ENCODE measurements at places on chromosomes 16 and 17.

- no peak overlapping the region for H3K27ac ChIP-seq
- no peak overlapping the region for H3K4me3 ChIP-seq
- H3K4me1 ChIP-seq = peaks cover 14% of the 10 kb centered on the region
- peaks cover 13% of the 10 kb centered on the region for H3K36me3 ChIP-seq
- H3K27me3 ChIP-seq = no peaks in the 10 kb centered on the region
Observed at GRCh38 chr16:23132775-23133463, 16.3 kb downstream of the USP31 start.

DNA sequence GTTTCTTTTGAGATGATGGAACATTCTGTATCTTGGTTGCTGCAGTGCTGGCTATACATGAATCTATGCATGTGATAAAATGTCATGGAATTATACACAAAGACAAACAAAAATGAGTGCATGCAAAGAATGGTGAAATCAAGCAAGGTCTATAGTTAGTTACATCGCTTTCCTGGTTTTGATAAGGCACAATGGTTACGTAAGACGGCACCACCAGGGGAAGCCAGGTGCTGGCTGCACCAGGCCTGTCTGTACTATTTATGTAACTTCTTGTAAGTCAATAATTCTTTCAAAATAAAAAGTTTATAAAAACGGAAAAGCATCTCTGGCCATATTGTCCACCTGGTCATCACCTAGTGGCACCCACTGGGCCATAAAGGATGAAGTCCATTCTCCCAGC, 46.5 kb downstream of the ARHGAP27 start:
- H3K27ac ChIP-seq = no peak overlapping the region
- no peaks in the 10 kb centered on the region for H3K27me3 ChIP-seq
- H3K36me3 ChIP-seq = no peaks in the 10 kb centered on the region
- no peak for DNase-seq
- H3K4me1 ChIP-seq = peaks cover 13% of the 10 kb centered on the region

DNA sequence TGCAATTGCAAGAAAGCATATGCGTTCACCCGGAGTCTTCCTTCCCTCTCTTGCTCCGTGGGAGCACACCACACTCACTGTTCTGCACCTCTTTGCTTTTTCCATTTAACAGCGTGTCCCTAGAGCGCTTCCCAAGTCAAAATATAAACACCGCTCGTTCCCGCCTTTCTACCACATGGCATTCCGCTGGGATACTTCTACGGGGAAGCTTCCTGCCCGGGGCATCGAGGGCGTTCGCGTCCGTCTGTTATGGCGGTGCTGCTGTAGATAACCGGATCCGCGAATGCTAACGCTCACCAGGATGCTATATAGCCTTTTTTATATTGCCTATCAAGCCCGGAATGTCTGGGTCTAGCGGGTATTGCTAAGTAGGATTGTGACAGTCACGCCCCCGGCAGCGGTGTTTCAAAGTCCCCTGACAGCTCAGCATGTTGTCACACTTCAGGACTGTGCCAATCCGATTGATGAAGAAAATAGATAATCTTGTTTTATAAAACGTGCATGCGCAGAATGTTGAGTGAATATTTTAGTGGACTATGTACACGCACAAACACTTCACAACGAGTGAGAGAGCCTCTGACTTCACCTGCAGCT, 31.0 kb downstream of the CCDC40 start:
- H3K27ac ChIP-seq = no peak overlapping the region
- no peaks in the 10 kb centered on the region for H3K27me3 ChIP-seq
- peaks cover 7% of the 10 kb centered on the region for H3K4me1 ChIP-seq
- DNase-seq = no peak

DNA sequence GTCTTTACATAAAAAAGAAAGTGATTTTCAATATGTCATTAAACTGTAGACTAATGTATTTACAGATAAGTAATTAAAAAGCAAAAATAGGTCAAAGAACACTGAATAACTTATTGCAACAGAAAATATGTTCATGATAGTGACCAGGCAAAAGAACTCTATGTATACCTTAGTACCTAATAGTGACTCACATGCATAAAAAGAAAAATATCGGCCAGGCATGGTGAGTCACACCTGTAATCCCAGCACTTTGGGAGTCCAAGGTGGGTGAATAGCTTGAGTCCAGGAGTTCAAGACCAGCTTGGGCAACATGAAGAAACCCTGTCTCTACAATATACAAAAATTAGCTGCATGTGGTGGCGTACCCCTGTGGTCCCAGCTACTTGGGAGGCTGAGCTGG, 33.0 kb upstream of the TOM1L1 start:
- H3K4me1 ChIP-seq = no peaks in the 10 kb centered on the region
- no peak for DNase-seq
- H3K4me3 ChIP-seq = no peak overlapping the region

DNA sequence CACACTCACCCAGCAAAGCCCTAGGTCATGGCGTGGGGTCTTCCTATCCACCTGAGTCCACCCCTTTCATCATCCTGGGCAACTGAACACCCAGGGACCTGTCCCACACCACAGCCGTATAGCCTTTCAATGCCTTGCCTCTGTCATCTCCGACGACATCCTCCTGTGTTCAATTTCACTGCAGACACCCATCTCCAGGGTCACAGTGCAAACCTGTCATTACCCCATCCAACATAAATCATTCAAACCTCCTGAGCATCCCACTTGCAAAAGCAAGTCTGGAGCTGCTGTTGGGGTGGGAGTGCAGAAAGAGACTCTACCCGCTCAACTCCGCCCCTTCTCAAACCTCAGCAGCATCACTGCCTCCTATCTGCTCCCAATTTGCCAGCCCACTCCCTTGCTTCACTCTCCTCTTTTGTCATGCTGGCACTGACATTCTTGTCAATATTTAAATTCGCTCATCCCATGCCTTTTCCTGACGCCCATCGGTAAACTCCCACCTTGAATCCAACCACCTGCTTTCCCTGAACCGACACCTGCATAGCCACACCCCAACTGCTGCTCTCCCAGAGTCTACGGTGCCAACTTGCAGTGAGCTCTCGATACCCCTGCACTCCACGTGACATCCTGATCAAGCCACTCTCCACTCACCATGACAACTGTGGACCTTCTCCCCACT, 37.0 kb downstream of the MARF1 start:
- H3K4me1 ChIP-seq = peaks cover 4% of the 10 kb centered on the region
- peak overlapping the region; percentile 39 for H3K27ac ChIP-seq
- no peak overlapping the region for H3K4me3 ChIP-seq

GRCh38 chr17:4426499-4427208, 7.1 kb upstream of the SPNS3 start:
- no peak overlapping the region for H3K27ac ChIP-seq
- H3K4me1 ChIP-seq = no peaks in the 10 kb centered on the region
- H3K36me3 ChIP-seq = no peaks in the 10 kb centered on the region
- H3K4me3 ChIP-seq = no peak overlapping the region

DNA sequence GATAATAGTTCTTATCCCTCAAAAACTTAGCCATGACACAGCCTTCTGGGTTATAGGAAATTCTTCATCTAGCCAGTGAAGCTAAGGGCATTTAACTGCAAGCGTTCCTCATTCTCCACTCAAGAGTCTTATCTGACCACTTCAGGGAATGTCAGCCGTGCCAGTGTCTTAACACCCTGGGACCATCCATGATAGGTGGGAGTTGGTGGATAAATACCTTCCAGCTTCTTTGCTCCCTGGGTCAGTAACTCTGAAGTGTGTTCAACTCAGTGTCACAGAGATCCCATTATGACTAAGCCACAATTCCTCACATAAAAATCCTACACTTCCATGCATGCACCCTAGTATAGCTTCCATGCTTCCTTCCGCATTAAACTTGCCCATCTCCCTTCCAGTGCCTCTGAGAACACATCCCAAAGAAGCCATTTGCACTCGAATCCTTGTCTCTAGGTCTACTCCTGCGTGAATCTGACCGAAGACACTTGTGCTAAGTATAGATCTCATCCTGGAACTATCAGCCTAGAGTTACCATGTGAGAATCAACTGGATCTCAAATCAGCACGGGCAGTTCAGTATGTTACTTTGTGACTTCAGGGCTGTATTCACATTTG, 264.3 kb upstream of the MAF start:
- no peaks in the 10 kb centered on the region for H3K36me3 ChIP-seq
- H3K27me3 ChIP-seq = peaks cover 2% of the 10 kb centered on the region
- H3K4me1 ChIP-seq = no peaks in the 10 kb centered on the region
- no peak overlapping the region for H3K4me3 ChIP-seq
- H3K27ac ChIP-seq = no peak overlapping the region

DNA sequence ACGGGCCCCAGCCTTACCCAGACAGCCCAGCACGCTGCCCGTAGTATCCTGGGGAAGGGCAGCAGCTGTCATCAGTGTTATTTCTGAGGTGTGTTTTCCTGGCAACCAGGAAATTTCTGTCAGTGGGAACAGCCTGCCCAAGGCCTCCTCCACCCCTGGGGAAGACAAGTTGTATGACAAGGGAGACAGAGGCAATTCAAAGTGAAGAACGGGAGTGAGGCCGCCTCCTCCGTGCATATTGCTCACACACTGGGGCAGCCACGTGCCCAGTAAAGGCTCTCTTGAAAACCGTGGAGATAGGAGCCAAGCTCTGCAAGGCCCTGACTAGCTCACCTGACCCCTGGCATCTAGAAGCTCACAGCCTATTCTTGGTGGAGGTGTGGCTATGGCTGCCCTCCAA, 57.6 kb downstream of the RAI1 start:
- no peaks in the 10 kb centered on the region for H3K36me3 ChIP-seq
- DNase-seq = no peak
- no peak overlapping the region for H3K4me3 ChIP-seq
- peak overlapping the region; percentile 37 for H3K27ac ChIP-seq
- peaks cover 36% of the 10 kb centered on the region for H3K4me1 ChIP-seq
- no peaks in the 10 kb centered on the region for H3K27me3 ChIP-seq

DNA sequence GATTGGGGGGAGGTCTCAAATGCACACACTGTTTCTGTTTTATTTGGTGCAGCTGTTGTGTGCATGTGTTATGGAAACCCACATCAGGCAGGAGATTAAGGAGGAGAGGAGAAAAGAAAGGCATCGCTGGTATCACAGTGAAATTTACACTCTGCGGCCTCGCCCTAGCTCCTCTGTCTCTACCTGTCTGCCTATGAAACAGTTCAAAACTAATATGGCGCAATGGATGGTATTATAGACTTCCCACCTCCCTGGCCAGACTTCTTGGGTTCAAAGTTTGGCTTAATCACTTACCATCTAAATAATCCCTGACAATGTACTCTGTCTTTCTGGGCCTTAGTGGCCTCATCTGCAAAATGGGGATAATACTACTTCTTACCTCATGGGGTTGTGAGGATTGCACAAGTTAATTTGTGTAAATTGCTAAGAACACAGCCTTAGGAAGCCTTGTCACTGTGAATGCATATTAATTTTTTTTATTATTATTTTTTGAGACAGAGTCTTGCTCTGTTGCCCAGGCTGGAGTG, 1.4 kb upstream of the ABCC1 start:
- peaks cover 3% of the 10 kb centered on the region for H3K36me3 ChIP-seq
- H3K27me3 ChIP-seq = no peaks in the 10 kb centered on the region
- peaks cover 38% of the 10 kb centered on the region for H3K4me1 ChIP-seq
- DNase-seq = no peak
- H3K27ac ChIP-seq = no peak overlapping the region
- H3K4me3 ChIP-seq = no peak overlapping the region

DNA sequence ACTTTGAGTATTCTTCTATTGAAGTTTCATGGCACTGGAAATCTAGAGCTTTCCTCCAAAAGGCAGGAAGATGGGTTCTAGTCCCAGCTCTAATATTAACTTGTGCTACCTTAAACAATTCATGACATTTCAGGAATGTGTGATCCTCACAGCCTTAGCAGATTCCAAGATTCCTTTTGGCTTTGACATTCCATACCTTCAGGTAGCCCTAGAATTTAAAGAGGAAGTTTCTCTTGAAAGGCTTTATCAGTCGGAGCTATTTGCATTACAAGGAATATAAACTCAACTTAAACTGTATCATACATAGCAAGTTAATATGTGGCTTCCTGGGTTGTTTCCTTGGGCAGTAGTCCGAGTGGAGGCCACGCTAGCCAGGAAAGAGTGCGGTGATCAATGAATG, 330.0 kb downstream of the SHISA9 start:
- H3K36me3 ChIP-seq = peaks cover 1% of the 10 kb centered on the region
- H3K4me1 ChIP-seq = no peaks in the 10 kb centered on the region
- no peaks in the 10 kb centered on the region for H3K27me3 ChIP-seq

DNA sequence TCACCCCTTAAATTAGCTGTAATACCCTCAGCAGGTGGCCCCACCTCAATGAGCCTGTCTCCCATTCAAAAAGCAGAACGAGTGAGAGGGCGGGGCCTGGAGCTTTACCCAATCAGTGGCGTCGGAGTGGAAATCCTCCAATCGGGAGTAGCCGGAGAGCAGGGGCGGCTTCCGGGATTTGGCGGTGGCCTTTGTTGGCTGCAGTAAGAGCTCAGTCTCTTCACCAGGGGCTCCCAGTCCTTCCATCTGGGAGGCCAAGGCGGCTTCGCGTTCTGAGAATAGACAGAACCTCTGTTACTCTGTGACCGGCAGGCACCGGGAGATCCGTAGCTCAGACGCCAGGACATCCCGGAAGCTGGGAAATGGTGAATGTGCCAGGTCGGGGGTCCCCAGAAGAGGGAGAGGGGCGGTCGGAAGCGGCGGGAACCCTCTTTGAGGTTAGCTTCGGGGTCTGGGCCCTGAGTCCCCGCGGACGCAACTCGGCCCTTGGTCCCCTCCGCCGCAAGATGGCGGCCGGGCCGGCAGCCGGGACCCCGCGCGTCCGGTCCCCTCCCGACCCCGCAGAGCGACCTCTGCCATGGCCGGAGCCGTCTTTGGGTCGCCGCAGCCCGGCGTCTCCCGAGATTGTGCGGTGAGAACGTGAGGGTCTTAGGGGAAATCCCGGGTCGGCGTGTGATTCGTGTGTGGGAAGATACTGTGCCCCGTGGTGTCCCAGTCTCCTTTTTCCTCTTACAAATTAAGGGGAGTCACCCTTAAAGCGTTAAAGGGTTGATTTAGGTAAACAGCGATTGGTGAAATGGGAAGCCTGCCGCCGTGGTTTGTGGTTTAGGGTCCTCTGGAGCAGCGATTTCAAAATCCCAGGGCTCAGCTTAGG, 160.3 kb upstream of the ZNF267 start:
- peak overlapping the region; percentile 97 for H3K4me3 ChIP-seq
- peaks cover 42% of the 10 kb centered on the region for H3K36me3 ChIP-seq
- peaks cover 44% of the 10 kb centered on the region for H3K4me1 ChIP-seq
- H3K27ac ChIP-seq = peak overlapping the region; percentile 97

- H3K27me3 ChIP-seq = no peaks in the 10 kb centered on the region
- DNase-seq = no peak
- H3K36me3 ChIP-seq = peaks cover 6% of the 10 kb centered on the region
- no peak overlapping the region for H3K27ac ChIP-seq
- no peaks in the 10 kb centered on the region for H3K4me1 ChIP-seq
Observed at GRCh38 chr17:28191018-28191417, 128.0 kb upstream of the TMEM97 start.

- no peak overlapping the region for H3K4me3 ChIP-seq
- H3K36me3 ChIP-seq = peaks cover 4% of the 10 kb centered on the region
- no peaks in the 10 kb centered on the region for H3K4me1 ChIP-seq
- DNase-seq = no peak
- no peaks in the 10 kb centered on the region for H3K27me3 ChIP-seq
- H3K27ac ChIP-seq = no peak overlapping the region
Observed at GRCh38 chr16:72434159-72434558, 262.2 kb upstream of the PMFBP1 start.

Data from activated naive CD4-positive, alpha-beta T cell treated with anti-CD3 and anti-CD28 coated beads for 36 hours (primary cell).